LoVo (cell line): ENCODE measurements at places on chromosomes 5 and 9.

DNA sequence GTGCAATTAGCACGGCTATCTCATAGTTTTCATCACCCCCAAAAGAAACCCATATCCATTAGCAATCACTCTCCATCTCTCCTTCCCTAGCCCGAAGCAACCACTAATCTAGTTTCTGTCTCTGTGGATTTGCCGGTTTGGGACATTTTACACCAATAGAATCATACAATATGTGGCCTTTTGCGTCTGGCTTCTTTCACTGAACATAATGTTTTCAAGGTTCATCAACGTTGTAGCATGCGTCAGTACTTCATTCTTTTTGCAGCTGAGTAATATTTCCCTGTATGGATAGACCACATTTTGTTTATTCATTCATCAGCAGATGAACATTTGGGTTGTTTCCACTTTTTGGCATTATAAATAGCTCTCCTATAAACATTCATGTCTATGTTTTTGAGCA is 75.4 kb upstream of the TBC1D2 start:
- DNase-seq = no peak

GRCh38 chr9:109652971-109653370 is 127.0 kb upstream of the PALM2AKAP2 start:
- peak; percentile 12 for DNase-seq

DNA sequence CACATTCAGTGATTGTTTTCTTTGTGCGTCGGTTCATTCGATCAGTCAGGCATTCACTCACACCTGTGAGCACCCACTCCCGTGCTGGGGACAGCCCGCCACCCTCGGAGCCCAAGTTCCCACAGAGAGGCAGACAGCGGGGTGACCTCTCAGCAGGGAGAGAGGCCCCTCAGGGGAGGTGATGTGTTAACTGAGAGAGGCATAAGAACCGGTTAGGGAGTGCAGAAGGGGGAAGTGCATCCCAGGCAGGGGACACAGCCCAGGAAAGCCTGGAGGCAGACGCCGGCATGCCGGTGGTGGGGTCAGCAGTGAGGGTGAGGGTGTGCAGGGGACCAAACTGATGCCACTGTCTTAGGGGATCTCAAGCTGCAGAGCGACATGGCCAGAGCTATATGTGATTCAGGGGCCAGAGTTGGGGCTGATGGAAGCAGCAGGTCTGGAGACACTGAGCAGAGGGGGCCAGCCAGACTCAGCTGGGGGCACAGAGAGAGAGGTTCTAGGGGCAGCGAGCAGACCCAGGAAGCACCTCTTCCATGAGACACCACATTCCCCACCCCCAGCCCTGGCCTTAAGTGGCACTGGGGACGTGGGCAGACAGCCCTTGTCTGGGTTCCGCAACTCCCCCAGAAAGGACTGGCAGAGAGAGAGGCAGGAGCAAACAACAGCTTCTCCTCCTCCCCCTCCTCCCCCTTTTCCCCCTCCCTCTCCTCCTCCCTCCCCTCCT is 35.9 kb downstream of the HK3 start:
- no peak for DNase-seq

- DNase-seq = no peak
Observed at GRCh38 chr9:76557674-76558225, 98.8 kb downstream of the GCNT1 start.

- peak; percentile 49 for DNase-seq
Observed at GRCh38 chr5:101102506-101102905, 199.4 kb upstream of the ST8SIA4 start.

DNA sequence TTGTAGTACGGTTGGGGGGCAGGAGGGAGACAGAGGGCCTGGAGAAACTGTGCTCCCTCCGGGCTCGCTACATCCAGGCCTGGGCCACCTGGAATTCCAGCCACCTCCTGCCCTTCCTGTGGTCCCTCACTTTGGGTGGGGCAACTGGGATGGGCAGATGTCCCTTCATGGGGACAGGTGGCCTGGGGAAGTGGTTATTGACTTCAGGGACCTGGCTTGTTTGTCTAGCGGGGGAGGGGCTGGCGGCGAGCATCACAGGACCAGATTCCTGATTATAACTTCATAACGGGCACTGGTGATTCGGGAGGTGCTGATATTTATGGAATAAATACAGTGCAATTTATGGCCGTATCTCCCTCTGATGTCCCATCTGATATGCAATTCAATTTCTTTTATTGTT is 20.1 kb upstream of the LAMC3 start:
- no peak for DNase-seq

- DNase-seq = no peak
Observed at GRCh38 chr5:40986666-40987065, 77.4 kb downstream of the C7 start.

DNA sequence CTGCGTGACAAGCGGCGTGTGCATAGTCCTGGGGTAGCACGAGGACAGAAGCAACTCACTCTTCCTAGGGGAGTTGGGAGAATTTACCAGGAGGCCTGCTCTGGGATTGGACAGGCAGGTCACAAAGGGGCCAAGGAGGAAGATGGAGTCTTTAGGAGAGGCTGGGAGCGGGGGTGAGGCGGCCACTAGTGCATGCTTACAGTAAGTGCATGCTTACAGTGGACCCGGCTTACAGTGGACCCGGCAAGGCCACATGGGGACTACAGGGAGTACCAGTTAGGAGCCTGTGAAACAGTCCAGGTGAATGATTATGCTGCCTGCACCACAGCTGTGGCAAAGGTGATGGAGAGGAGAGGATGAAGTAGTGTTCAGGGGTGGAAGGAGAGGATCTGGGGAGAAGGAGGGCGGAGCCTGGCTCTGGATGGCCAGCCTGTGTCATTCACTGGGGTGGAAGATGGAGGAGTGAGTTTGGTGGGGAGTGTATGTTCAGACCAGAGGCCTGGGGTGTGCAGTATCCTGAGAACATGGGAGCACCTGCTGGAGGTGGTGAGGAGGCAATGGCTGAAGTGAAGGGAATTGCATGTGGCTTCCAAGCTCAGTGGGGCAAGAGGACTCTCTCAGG is 78.7 kb downstream of the CRB2 start:
- DNase-seq = no peak

DNA sequence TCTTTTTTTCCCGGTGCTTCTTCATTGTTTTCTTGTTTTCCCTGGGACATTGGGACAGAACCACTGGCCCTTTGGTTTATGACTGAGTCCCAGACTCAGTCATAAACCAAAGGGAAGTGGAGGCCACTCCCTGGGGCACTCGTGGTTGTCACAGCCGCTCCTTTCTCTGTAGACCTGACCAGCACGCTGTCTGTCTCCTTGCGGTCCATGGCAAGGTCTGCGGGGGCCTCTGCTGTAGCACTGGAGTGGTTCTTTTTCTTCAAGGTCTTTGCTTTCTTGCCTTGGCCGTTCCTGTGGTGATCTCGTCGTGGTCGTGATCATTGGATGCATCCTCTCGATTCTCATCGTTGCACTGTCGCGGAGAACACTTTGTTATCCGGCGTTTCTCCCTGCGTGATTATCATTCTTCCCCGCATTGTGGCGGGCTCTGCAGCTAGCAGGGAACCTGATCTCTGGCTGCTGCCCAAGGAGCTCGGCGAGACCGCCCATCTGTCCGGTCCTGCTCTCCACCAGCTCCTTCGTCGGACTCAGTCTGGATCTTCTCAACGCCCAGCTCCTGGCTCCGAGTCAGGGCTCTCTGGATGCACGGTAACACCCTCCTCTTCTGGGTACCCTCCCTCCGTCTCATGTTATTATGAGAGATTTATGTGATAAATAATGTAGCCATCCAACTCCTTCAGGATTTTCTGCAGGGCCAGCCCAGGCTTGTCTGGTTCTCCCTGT is 43.5 kb upstream of the MPDZ start:
- no peak for DNase-seq
